Esophagus muscularis mucosa (tissue), 4 donors: ENCODE measurements at places on chromosomes 12 and 14.

DNA sequence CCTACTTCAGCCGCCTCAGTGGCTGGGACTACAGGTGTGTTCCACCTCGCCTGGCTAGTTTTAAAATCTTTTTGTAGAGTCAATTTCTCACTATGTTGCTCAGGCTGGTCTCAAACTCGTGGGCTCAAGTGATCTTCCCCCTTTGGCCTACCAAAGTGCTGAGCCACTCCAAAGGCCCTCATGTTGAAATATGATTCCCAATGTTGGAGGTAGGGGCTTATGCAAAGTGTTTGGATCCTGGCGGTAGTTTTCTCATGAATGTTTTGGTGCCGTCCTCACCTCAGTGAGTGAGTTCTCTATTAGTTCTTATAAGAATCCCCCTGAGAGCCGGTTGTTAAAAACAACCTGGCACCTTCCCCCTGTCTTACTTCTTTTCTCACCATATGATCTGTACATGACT, 784.6 kb downstream of the TMTC2 start:
- DNase-seq: no peak

DNA sequence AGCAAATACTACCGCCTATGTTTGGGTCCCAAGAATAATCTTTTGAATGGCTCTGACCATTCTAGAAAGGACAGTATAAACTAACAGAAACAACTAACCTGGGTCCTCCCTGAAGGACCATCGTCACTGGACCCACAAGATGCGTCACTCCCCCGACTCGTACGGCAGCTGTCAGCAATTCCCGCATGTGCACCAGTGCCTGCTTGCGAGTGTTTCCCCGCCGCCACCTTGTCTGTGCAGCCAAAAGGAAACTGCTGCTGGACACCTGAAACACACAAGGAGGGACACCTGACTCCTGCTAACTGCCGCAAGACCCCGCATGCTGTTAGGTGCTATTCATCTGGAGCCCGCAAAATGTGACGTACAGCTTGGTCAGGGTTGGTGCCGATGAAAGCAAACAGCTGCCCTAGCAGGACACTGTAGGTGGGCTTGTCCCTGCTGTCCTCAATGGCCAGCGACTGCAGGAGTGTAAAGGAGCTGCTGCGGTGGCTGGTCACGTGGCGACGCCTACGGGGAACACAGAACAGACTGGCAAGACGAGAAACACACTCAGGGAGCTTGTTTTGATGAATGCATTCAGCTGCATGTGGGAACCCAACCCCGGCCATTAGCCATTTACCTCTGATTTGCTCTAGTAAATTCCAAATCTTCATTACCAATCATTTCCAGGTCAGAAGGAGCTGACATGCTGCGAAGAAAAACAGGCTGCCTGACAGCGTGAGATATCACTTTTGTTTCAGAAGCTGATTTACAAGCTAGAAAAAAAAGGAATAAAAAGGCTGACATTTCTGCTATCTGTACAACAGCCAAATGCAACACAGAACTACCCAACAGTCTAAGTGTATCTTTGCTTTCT, 118.1 kb downstream of the TRAFD1 start:
- no peak for DNase-seq

DNA sequence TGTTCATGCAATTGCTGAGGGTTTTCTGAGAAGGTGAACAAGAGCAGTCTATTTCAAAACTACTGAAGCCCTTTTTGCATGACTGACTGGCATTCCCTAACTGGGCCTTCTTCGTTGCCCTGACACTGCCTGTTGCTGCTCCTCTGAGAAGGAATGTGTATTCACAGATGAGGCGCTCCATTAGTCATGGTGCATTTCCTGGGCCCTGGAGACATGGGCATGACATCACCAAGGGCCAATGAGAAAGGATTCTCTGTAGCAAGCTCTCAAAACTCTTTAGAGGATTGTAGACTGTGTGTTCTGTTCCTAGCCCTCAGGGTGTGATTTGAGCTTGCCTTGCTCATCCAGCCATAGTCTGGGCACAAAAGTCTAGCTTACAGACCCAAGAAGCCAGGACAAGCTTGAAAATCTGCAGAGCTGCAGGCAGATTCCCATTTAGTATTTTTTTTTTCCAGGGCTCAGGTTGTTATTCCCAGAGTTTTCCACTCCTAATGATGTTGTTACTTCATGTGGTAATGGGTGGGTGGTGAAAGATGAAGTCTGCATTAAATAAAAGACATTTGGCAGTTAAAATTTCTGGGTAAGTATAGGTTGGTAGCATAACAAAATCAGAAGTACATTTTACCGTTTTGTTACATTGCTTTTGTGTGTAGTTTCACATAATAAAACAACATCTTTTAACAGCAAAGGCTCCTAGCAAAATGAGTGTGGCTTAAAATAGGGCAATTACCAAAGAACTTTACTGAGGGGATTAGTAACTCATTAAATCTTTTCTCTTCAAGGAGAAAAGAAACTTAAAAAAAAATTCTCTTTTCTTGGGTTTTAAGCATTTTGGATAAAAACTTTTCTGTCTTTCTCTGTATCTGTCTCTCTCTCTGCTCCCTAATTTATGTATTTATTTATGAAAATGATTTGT, 318.4 kb downstream of the RAD51B start:
- DNase-seq: no peak

- DNase-seq: no peak
These were observed 27.9 kb upstream of the DEGS2 start for GRCh38 chr14:100187247-100187833.

DNA sequence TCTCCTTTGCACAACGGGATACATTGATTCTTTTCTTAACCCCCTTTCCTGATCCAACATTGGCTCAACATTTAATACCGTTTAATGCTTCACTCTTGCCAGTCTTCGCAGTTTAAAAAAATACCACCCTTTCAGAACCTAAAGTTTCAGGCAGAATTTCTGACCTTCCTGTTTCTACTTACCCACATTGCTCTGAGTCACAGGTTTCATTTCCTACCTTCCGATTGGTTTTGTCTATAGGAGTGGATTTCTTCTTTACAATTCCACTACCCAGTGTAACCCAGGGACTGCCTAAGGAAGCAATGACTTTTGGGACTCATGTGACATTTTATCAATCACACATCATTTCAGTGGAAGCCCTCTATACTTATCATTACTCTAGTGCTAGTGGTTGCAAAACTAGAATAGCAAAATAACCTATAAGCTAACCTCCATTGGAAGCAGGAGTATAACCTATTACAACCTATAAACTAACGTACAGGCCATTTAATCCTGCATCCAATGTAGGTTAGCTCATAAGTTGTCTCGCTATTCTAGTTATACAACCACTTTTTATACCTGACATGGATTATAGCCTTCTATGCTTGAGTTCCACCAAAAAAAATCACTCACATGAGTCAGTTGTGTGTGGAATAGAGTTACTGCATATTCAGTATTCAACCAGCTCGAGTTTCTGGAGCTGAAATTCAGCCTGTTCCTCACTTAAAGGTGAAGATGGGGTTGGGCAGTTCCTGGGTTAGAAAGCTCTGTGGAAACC, 64.9 kb upstream of the KITLG start:
- no peak for DNase-seq

DNA sequence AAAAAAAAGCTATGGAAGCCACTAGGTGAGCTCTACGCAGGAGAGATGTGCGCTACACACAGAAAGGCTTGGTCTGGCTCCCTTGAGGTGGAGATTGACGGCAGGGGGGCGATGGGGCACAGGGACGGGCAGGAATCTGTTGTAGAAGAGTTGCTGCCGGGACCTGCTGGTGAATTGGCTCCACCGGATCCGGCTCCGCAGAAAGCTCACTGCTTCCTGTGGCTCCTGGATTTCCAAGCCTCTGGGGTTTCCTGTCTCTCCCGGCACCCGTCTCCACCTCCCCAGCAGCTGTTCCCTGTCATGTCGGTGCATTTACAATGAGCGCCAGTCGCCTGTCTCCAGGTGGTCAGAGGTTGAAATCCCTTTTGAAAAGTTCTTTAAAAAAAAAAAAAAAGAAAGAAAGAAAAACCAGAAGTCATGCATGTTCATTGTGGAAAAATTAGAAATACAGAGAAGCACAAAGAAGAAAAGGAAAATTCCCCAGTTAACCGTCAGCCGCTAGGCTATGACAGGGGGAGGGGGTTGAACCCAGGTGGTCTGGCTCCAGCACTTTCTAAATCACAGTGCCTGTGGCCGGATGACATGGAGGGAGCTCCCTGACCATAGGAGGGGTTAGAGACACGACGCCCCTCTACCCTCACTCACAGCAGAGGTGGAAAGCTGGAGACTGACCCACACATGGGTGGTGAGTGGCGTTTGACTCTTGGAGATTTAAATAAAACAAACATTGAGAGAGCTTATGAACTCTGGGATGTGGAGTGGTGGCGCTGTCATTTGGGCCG, 20.8 kb downstream of the FAM222A start:
- no peak for DNase-seq

- DNase-seq: no peak
These were observed 18.0 kb upstream of the SLC38A4 start for GRCh38 chr12:46843811-46844210.

DNA sequence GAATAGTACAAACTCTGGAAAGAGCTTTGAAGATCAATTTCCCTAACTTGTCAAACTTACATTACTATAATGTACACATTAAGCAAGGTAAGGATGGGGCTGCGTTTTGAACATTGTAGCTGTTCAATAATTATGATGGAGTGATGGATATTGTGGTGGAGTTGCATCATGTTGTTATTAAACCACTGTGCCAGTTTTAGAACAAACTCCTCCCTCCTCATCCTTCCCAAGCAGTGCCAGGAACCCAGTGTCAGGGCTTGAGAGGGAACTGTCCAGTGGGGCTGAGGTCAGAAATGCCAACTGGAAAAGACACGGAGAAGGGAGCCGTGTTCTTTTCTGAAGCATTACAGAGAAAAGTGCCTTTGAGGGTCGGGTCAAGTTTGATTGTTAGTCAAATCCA, 31.9 kb upstream of the PAPOLA start:
- no peak for DNase-seq

DNA sequence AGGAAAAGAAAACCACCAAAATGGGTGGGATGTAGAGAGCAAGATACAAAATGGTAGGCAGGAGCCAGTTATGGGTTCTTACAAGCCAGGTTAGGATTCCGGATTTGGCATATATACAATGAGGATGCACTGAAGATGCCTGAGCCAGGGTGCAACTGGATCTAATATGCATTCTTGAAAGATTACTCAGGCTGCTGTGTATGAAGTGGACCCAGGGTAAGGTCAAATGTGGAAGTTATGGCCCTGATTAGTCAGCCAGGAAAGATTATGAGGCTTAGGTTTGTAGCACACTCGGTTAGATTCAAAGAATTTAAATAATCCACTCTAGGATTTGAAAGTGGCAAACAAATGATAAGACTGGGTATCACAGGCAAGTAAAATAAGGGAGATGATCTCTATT, 1750.7 kb upstream of the FLRT2 start:
- DNase-seq: no peak

DNA sequence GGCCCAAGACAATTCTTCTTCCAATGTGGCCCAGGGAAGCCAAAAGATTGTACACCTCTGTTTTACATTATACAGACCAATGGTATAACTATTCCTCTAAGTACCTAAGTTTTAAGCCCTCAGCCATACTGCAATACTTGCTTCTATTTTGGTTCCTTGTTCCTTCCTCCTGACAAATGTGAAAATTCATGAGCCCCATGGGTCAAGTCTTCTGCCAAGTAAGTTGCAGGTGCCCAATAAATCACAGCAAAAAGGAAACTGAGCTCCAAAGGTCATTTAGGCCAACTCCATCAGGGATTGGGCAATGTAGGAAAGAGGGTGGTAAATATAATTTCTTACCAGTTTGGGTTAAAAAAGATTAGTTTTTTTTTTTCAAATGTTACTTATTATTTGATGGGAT, 57.7 kb upstream of the NPFF start:
- DNase-seq: no peak

DNA sequence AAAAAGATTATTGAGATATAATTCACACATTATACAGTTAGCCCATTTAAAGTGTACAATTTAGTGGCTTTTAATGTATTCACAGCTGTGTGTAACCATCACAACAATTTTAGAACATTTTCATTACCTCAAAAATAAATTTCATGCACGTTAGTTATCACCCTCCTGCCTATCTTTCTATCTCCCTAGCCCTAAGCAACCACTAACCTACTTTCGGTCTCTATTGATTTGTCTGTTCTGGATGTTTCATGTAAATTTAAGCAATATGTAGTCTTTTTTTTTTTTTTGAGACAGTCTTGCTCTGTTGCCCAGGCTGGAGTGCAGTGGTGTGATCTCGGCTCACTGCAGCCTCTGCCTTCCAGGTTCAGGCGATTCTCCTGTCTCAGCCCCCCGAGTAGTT, 439.4 kb downstream of the PCNX1 start:
- no peak for DNase-seq
